Cardiac atrium fibroblast (primary cell): ENCODE measurements at places on chromosomes 11 and 22. TPM values are rescaled to one million over a fixed set of nuclear protein-coding genes. Genes with fewer than 3 reads are reported as not detected.

TTC36 gene
- total RNA-seq = not detected in 2 replicates

NAALAD2 gene
- total RNA-seq = 0.65 and 0.90 TPM in 2 replicates

P2RY6 gene
- 1.1 TPM in 1 of 2 replicates, not detected in the other for total RNA-seq

OMP gene
- not detected in 2 replicates for total RNA-seq

CHRM4 gene
- total RNA-seq = 0.18 TPM in 1 of 2 replicates, not detected in the other

AQP11 gene
- 0.18 and 0.65 TPM in 2 replicates for total RNA-seq

CNIH2 gene
- total RNA-seq = not detected in 2 replicates

OR5A1 gene
- not detected in 2 replicates for total RNA-seq

ELMOD1 gene
- not detected in 2 replicates for total RNA-seq

OR51A2 gene
- not detected in 2 replicates for total RNA-seq
